ENCODE measurements at places on chromosomes 4 and X. TPM values are rescaled to one million over a fixed set of nuclear protein-coding genes. Genes with fewer than 3 reads are reported as not detected.

DNA sequence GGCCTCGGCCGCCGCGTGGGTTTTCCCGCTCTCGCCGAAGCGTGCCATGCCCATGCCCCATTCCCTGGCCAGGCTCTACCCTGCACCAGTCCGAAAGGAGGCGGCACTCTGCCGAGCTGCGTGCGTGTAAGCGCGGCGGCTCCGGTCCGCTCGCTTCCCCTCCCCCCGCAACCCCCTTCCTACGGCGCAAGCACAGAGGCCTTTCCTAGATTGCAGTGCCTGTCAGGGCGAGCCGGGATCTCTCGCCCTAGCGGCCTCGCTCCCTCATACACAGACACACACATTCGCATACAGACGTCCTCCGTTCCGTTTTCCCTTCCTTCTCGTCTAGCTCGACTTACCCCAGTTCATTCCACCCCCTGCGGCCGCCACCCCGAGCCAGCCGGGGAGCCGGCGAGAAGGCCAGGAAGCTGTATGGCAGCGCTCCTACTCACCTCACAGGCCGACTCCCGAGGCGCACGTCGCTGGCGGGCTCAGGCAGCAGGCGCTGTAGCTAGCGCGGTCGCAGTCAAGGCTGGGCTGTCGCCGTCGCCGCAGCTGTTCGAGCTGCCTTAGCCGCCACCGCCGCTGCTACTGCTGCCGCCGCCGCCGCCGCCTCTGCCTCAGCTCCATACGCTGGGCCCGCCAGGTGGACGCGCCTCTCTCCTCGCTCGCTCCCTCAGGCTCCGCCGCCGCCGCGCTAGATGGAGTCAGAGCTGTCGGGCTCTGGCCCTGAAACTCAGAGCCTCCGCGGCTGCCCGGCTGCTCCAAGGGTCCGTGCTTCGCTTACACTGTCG lies 615 bp downstream of the NEXMIF start:
- DNase-seq = peak; percentile 45
- peak overlapping the region; percentile 42 for H3K4me3 ChIP-seq
- H3K27me3 ChIP-seq = no peaks in the 10 kb centered on the region
- no peaks in the 10 kb centered on the region for H3K4me1 ChIP-seq

COL25A1 gene
- total RNA-seq = 41.1 TPM

DNA sequence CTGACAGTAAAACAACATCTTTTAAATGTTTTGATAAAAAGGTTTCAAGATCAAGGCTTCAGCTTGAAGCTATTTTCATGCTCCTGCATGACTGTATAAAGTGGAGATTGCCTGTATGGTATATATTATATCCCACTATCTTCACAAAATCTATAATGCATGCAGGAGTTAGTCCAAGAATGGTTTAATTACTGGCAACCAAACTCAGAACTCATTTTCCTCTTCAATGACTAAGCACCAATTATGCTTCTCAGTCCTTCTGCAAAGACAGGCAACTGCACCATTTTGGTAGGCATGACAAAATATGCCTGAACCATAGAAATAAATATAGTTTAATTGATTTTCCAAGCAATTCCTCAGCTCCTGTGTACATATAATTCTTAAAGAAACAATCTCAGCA lies 54.5 kb downstream of the NPY5R start:
- no peak for DNase-seq
- no peaks in the 10 kb centered on the region for H3K4me1 ChIP-seq
- H3K27me3 ChIP-seq = no peaks in the 10 kb centered on the region
- H3K27ac ChIP-seq = no peak overlapping the region

DNA sequence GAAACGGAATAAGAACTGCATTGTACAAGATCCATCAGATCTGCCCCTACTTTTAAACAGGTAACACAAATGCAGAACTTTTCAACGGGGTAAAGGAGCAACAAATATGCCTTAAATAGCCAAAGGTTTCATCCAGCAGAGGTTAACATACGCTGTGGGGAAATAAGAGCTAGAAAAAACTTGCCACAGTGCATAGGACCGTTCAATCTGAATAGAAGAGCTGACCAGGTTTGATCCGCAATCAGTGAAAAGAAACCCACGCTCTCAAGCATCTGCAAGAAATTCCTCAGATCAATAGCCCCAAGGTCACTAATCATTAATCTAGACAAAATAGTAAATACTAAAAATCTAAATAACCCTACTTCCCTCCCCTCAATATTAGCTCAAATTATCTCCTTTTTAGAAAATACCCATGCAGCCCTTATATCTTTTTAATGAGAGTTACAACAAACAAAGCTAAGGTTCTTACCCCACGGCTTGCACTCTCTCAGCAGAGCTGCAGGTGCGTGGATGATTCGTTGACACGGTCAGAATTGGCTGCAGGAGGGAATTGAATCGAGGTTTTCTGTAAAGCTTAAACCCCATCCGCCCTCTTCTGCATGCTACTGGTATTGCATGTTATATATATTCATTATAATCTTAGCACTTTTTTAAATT lies at the start of gene TLR10:
TSS of gene TLR10 (minus strand) at position 539 of the 657 bp plus-strand sequence. CDS start 7,400 bp downstream, outside the sequence.
- no peaks in the 10 kb centered on the region for H3K27me3 ChIP-seq
- H3K4me3 ChIP-seq = no peak within 1 kb of the TSS
- no peaks in the 10 kb centered on the region for H3K4me1 ChIP-seq
- peak; percentile 53 for DNase-seq
- H3K36me3 ChIP-seq = no peaks in the 10 kb centered on the region
- no peak within 1 kb of the TSS for H3K27ac ChIP-seq

DNA sequence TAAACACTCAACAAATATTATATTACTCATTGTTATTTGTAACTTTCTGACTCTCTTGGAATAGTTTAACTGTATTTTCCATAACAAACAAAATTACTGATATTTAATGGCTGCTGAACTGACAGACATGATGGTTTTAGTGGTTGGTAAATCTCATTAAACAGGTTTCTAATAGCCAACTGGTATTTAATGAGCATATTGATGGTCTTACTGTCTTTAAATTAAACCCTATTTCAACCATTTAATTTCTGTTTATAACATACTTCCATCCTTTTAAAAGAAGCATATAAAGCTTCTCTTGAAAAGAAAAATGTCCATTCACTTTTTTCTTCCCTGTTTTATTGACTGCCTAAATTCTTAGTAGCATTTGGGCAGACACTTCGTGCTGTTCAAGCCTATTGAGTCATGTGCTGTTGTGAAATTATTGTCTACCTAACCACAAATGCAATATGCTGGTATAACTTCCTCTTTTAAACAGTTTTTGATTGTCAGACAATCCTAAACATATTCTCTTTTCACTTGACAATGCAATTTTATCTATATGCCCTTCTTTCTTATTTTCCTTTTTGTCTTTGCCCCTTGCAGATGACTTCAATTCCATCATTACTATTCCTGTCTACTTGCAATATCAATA lies 163.9 kb upstream of the SLC7A11 start:
- H3K27ac ChIP-seq = peak overlapping the region; percentile 36
- H3K27me3 ChIP-seq = no peaks in the 10 kb centered on the region
- no peak overlapping the region for H3K4me3 ChIP-seq
- no peak for DNase-seq
- H3K36me3 ChIP-seq = no peaks in the 10 kb centered on the region

- no peaks in the 10 kb centered on the region for H3K27me3 ChIP-seq
- H3K36me3 ChIP-seq = no peaks in the 10 kb centered on the region
- no peak overlapping the region for H3K4me3 ChIP-seq
- DNase-seq = no peak
- H3K4me1 ChIP-seq = no peaks in the 10 kb centered on the region
Measured at GRCh38 chr4:98363431-98363830, 102.2 kb downstream of the RAP1GDS1 start.

SMIM10L2A gene
- 0.26 TPM for total RNA-seq

SLITRK4 gene
- total RNA-seq = 0.27 TPM

DNA sequence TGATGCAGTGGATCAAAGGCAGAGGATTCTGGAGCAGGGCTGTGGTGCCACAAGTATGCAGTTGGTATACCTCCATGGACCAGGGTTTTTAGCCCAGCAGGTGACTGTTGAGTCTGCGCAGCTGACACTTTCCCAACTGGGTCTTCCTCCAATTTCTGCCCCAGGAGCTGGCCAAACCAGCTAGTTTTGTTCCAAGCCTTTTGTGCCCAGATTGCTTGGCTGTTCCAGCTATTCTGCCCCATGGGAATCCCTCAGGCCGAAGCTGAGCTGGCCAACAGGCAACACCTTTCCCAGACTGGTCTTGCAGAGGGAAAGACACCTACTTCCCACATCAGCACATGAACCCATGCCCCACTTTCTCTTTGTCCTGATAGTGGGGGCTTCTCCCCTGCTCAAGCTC lies 22.8 kb upstream of the ANKRD17 start:
- no peak for DNase-seq
- no peaks in the 10 kb centered on the region for H3K27me3 ChIP-seq
- H3K4me3 ChIP-seq = no peak overlapping the region
- H3K4me1 ChIP-seq = no peaks in the 10 kb centered on the region

- H3K36me3 ChIP-seq = no peaks in the 10 kb centered on the region
- no peak overlapping the region for H3K4me3 ChIP-seq
- no peaks in the 10 kb centered on the region for H3K27me3 ChIP-seq
- H3K27ac ChIP-seq = no peak overlapping the region
Measured at GRCh38 chr4:8287343-8288280, 18.1 kb downstream of the HTRA3 start.

PCYT1B gene
- not detected for total RNA-seq

DNA sequence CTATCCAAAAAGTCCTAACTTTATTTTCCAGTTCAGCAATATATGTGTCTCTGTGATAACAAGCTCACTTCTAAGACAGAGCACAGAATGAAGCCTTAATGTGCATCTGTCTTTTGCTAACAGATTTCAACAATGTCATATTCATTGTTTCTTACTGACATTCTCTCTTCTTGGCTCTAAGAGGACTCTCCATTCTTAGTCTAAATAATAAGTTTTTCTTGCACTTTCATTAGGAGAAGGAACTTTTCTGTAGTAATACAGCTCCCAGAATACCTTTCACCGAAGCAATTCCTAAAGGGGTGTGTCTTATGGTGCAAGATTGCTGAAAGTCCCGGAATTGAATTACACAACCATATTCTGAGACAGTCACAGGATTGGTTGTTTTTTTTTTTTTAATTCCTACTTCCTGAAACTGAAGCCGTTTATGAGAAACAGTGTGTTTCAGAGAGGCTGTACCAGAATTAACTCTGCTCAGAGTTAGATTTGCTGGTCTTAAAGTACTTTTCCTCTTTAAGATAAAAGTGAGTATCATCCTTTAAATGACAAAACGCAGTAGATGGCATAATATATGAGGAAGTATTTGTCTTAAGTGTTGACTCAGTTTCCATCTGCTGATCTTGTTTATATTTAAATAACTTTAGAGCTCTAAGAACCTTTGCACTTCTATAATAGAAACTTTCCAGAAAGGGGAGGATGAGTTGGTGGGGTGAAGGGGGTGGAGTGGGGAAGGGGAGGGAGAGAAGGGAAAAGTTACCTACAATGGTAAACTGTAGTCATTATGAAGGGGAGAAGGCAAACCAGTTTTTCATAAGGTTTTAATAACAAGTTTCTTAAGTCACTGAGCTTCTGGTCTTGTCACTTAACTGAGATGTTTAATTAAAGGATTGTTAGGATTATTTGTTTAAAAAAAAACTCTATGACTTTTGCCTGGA lies at the start of gene ALPK1:
TSS of gene ALPK1 (plus strand) at position 421 of the 932 bp plus-strand sequence.
- no peaks in the 10 kb centered on the region for H3K36me3 ChIP-seq
- no peaks in the 10 kb centered on the region for H3K27me3 ChIP-seq
- DNase-seq = peak; percentile 35
- H3K4me3 ChIP-seq = peak within 1 kb of the TSS; percentile 41
- H3K4me1 ChIP-seq = no peaks in the 10 kb centered on the region

GRCh38 chrX:110204986-110205385 lies 112.9 kb downstream of the AMMECR1 start:
- H3K4me1 ChIP-seq = no peaks in the 10 kb centered on the region
- no peak for DNase-seq
- H3K4me3 ChIP-seq = no peak overlapping the region
- H3K36me3 ChIP-seq = no peaks in the 10 kb centered on the region

GRCh38 chr4:163087805-163088204 lies 78.9 kb downstream of the NAF1 start:
- DNase-seq = no peak
- no peak overlapping the region for H3K27ac ChIP-seq
- H3K36me3 ChIP-seq = no peaks in the 10 kb centered on the region
- H3K4me3 ChIP-seq = no peak overlapping the region
- H3K4me1 ChIP-seq = no peaks in the 10 kb centered on the region

- no peak for DNase-seq
- no peaks in the 10 kb centered on the region for H3K4me1 ChIP-seq
- H3K36me3 ChIP-seq = no peaks in the 10 kb centered on the region
- H3K27me3 ChIP-seq = no peaks in the 10 kb centered on the region
Measured at GRCh38 chr4:140049849-140050637, 103.9 kb downstream of the MAML3 start.

- no peaks in the 10 kb centered on the region for H3K4me1 ChIP-seq
- peak; percentile 53 for DNase-seq
- H3K27me3 ChIP-seq = no peaks in the 10 kb centered on the region
- H3K4me3 ChIP-seq = no peak overlapping the region
Measured at GRCh38 chr4:153257151-153257620, 52.9 kb downstream of the TRIM2 start.

- H3K27ac ChIP-seq = no peak overlapping the region
- no peak for DNase-seq
- H3K36me3 ChIP-seq = no peaks in the 10 kb centered on the region
- no peaks in the 10 kb centered on the region for H3K27me3 ChIP-seq
Measured at GRCh38 chr4:137425281-137425680, 107.0 kb downstream of the PCDH18 start.

DNA sequence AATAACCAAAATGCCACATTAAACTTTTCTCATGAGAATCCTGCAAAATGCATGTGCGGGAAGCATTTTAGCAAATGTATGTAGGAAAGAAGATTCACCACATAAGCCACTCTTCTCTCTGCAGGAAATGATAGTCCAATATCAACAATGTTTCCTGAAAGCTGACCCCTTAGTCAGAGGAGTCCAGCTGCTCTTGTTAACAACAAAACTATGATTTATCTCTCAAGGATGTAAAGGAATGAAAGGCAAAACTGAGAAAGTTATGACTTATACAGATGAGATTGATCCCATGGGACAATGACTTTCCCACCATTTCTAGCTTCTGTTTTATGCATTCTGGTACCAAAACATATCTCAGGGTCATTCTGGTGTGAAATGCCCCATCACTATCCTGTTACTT lies 125.0 kb upstream of the EDNRA start:
- H3K4me3 ChIP-seq = no peak overlapping the region
- no peak overlapping the region for H3K27ac ChIP-seq
- peaks cover 2% of the 10 kb centered on the region for H3K4me1 ChIP-seq
- DNase-seq = no peak
- H3K36me3 ChIP-seq = no peaks in the 10 kb centered on the region

CYSLTR1 gene
- total RNA-seq = 21.2 TPM

- no peaks in the 10 kb centered on the region for H3K27me3 ChIP-seq
- no peaks in the 10 kb centered on the region for H3K4me1 ChIP-seq
- no peak overlapping the region for H3K4me3 ChIP-seq
- H3K36me3 ChIP-seq = no peaks in the 10 kb centered on the region
- H3K27ac ChIP-seq = no peak overlapping the region
Measured at GRCh38 chr4:189822326-189822725, 118.3 kb upstream of the FRG1 start.

TMEM255A gene
- total RNA-seq = 1.2 TPM

DCAF8L2 gene
- not detected for total RNA-seq

- H3K4me1 ChIP-seq = no peaks in the 10 kb centered on the region
- H3K4me3 ChIP-seq = no peak overlapping the region
- H3K27ac ChIP-seq = no peak overlapping the region
- no peaks in the 10 kb centered on the region for H3K36me3 ChIP-seq
- no peak for DNase-seq
- no peaks in the 10 kb centered on the region for H3K27me3 ChIP-seq
Measured at GRCh38 chrX:118948270-118948669, 26.1 kb upstream of the LONRF3 start.

RBM46 gene
- total RNA-seq = not detected
